ENCODE measurements at places on chromosomes 11 and 22.

DNA sequence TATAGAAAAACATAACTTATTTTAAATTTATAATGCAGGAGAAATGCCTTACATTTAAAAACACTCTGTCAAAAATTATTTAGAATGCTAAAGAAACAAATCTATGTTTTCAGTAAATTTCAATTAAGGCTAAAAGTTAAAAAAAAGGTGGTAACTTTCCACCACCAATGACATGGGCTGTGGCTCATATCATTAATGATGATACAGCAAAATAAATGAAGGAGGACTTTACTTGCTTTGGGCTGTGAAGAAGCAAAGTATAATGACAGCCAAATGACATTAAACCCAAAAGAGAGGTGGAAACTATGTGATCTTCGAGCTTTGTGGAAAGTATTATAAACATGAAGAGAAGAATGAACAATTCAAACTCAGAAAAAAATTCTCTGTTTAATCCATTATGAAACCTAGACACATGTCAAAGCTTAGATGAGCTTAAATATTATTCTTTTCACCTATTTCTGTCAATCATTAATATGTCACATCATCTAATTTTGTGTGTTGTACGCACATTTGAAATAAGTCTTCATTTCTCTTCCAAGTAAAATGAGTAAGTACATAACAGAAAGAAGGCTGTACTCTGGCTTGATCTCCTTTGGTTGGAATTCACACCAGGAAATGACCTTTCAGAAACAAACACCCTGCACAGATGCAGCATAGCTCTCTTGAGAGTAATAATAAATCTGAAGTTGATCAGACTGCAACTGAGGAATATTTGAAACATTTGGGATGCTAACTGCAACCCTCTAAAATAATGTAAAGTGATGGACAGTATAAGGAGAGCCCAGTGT, 265.8 kb downstream of the TTC28 start:
- no peak for DNase-seq

- no peak for DNase-seq
Measured at GRCh38 chr11:72218251-72218745, 1.7 kb downstream of the FOLR2 start.

- DNase-seq: no peak
Measured at GRCh38 chr11:45390407-45390806, 104.3 kb upstream of the SYT13 start.

- no peak for DNase-seq
Measured at GRCh38 chr22:37273846-37274225, 8.5 kb upstream of the CYTH4 start.

DNA sequence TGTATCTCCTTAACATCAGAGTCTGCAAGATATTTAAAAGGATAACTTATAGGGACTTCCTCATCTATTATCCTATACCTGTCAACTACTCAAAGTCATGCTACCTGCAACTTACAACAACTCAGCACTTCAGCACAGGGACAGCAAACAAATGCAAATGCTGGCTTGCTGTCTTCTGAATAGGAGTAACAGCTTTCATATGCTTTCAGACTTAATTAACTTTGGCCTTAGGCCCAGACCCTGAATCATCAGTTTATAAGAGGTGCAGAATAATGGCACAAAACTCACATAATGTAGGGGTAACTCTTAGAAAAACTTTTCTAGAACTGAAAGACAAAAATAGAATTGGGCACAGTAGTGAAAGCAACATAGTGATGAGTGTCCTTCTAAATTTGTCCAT, 953.4 kb downstream of the DLG2 start:
- no peak for DNase-seq

DNA sequence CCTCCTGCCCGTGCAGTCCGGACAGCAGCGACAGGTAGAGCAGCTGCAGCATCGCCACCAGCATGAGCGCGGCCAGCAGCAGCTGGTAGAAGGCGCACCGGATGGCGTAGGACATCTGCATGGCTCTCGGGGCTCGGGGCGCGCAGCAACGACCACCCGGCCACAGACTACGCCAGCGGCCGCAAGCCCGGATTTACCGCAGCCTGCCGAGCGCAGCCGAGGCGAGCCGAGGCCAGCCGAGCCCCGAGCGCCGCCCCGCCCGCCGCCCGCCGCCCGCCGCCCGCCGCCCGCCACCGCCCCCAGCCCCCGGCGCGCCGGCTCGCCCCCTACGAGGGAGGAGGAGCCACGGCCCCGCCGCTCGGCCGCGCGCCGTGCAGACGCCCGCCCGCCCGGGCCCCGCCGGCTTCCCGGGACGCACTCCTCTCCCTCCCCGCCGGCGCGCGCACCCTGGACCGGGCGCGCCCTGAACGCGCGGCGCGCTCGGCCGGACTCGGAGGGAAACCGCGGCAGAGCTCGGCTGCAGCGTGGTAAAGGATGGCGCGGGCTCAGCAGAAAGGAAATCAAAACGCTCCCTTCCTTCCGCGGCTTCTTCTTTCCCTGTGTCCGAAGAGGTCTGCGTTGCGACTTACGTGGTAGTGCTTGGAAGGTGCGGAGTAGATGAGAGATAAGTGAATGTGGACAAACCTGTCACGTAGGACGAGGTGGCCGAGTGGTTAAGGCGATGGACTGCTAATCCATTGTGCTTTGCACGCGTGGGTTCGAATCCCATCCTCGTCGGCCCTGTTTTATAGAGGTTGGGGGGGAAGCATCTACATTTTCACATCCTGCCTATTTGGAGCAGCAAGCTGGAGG, at the start of gene B4GAT1:
Gene B4GAT1 (minus strand): TSS at position 205 of the 852 bp plus-strand sequence. CDS start 84 bp downstream, at position 121.
- peak; percentile 92 for DNase-seq
